Left lobe of liver (tissue), 2 donors: ENCODE measurements at places on chromosomes 7 and 10. TPM values are rescaled to one million over a fixed set of nuclear protein-coding genes. Genes with fewer than 3 reads are reported as not detected.

DNA sequence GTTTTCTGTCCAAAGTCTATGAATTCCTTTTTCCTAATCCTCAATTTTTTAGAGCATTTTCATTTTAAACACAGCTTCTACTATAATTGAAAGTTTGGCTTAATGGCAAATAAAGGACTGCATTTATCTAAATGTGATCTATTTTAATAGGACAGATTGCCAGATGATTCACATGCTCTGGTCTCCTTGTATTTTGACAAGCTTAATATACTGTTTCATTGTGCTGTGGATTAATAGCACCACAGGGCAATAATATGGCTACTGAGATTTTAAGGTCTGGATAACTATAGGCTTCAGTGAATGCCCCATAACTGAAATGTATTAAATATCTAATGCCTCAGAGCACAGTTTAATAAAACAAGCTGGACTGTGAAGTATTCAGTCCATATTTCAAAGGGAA lies 1362.8 kb downstream of the XPNPEP1 start:
- no peak for DNase-seq

The TMEM236 gene
- total RNA-seq: 0.15 TPM

DNA sequence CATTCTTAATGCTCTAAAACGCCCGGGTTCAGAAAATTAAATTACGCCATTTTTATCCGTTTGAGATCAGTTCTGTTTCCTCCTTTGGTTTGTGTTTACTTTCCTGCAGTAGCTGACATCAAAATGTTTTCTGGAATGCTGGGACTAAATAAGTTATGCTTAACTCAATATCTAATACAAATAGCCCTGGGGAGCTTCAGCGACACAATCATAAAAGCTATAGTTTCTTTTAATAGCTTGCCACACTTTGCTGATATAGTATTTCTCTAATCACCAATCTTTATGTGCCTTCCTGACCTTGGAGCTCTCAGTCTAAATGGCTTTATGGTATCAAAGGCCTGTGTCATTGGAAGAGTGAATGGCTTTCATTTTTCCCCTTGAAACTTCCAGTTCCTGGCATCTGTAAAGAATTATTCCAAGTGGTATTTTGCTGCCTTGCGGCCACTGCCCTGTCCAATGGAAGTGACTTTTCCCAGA lies 202.7 kb downstream of the HDAC9 start:
- no peak for DNase-seq

DNA sequence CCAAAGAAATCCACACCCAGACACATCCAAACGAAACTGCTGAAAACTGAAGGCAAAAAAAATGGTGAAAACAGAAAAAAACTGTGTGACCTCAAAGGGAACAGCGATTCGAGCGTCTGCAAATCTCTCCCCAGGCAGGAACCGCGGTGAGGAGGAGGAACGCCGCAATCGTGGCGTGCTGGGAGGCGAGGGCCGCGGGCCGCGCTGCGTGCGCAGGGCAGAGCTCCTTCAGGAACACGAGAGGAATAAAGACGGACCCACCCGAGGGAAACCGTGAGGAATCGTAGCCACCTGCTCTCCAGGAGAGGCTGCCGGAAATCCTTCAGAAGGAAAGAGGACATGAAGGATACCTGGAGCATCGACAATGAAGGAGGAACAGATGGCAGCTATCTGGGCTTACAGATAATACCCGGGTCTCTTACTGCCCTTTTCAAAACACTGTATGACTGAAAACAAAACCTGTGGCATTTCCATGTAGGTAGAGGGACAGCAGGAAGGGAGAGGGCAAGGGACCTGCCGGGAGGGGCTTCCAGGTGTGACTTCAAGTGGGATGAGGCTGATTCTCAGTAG lies 266.0 kb downstream of the MAD1L1 start:
- DNase-seq: no peak

DNA sequence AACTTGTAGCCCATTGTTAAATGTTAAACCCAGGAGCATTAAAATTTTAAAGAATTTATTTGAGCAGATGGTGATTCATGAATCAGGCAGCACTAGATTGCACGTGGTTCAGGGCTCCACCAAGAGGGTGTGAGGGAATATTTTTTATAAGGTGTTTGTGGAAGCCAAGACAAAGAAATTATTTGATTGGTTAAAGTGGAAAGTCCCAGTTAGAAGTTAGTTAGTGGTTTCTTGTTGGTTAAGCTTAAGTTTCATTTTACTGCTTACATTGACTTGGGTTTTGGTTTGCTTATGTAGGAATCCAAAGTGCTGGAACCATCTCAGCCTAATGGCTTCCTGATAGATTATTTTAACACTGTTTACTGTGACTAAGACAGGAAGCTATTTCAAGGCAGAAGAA lies 906.2 kb downstream of the LRMDA start:
- no peak for DNase-seq

The VAX1 gene
- total RNA-seq: not detected

The GIMAP7 gene
- 4.4 TPM for total RNA-seq

GRCh38 chr10:12501841-12502525 lies 152.6 kb downstream of the CAMK1D start:
- no peak for DNase-seq

GRCh38 chr10:19572056-19572455 lies 244.2 kb upstream of the PLXDC2 start:
- DNase-seq: no peak

The PRPS1L1 gene
- not detected for total RNA-seq

GRCh38 chr7:46515844-46516590 lies 594.9 kb upstream of the IGFBP3 start:
- no peak for DNase-seq

GRCh38 chr10:14326581-14326980 lies 4.1 kb downstream of the FRMD4A start:
- DNase-seq: no peak

DNA sequence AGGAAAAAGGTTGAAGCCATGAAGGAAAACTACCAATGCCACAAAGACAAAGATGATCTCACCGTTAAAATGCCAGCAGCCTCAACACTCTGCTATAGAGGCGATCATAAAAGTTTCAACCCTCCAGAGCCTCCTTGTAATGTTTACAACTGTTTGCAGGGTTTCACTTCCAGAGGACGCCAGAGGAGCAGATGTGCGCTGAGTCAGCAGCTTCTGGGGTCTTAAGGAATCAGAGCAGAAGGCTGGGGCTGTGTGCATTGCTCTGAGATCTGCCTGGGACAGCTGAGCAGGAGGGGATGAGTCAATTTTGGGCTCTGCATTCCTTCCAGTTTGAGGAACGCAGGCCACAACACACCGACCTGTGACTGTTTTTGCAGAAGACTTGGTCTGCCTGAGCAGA lies 98.3 kb downstream of the TMEM130 start:
- DNase-seq: no peak

The PLA2G12B gene
- total RNA-seq: 60.4 TPM

The SORCS1 gene
- 0.10 TPM for total RNA-seq

- no peak for DNase-seq
Observed at GRCh38 chr7:73429215-73429614, 4.4 kb upstream of the FZD9 start.

DNA sequence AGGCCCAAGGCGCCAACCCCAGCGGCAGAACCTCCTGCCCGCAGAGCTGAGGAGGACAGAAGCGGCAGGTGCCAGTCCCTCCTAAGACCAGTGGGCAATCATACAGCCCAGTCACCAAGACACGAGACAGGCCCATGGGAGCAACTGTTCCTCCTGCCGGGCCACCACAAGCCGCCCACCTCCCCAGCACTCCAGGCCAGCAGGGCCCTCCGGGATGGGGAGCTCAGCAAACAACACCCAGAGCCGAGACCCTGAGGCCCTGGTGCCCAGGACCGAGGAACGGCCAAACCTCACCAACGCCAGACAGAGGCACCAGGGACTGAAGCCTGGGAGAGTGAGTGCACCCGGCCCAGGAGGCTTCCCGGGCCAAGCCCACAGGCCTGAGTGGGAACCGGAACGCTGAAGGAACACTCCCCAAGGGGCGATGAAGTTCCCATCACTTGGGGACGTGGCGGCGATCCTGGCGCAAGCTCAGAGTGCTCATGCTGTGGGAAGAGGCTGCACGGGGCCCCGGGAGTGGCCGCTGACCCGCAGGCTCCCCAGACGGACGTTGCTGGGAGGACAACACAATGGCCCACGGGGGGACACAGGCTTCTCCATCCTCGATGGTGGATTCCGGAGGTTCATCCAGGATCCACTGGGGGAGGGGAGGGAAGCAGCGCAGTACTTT lies 35.1 kb downstream of the GPER1 start:
- DNase-seq: no peak
